Diencephalon (tissue), 1 donor: ENCODE measurements at places on chromosomes 12 and 14. TPM values are rescaled to one million over a fixed set of nuclear protein-coding genes. Genes with fewer than 3 reads are reported as not detected.

The FAIM2 gene
- total RNA-seq, result 59.1 TPM

The AICDA gene
- total RNA-seq, result not detected

The ZNF26 gene
- total RNA-seq, result 17.8 TPM

The TEX52 gene
- not detected for total RNA-seq

The DLGAP5 gene
- 8.8 TPM for total RNA-seq

The DDX55 gene
- 19.8 TPM for total RNA-seq

The GAS2L3 gene
- total RNA-seq, result 39.7 TPM

The ACOT4 gene
- total RNA-seq, result 1.8 TPM

The CCDC175 gene
- total RNA-seq, result 2.1 TPM

The SERPINA9 gene
- not detected for total RNA-seq

The DRAM1 gene
- 1.2 TPM for total RNA-seq

The GLT1D1 gene
- 24.9 TPM for total RNA-seq

The ACOT6 gene
- total RNA-seq, result not detected

The GPR65 gene
- 0.23 TPM for total RNA-seq

The STRN3 gene
- 122 TPM for total RNA-seq

The KRT6A gene
- not detected for total RNA-seq
